GM13976 (cell line): ENCODE measurements at places on chromosomes 11 and 22.

GRCh38 chr11:70448983-70449567 lies 50.7 kb downstream of the CTTN start:
- no peak for DNase-seq

DNA sequence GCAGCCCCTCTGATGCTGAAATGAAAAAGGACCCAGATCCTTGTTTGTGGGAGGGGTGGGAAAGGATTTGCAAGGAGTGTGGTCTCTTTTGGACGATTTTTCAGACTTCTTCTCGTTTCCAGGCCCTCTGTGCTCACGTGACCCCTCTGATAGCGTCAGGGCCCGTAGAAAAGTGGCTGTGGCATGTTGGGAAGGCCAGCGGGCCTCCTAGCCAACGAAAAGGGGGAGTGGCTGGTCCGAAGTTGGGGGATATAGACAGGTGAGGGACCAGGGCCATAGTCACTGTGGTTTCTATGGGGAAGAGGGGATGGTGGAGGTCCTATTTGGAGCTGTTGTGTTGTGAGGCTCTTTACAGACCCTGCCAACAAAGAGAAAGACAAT lies 6.6 kb downstream of the PARVB start:
- DNase-seq, result no peak

DNA sequence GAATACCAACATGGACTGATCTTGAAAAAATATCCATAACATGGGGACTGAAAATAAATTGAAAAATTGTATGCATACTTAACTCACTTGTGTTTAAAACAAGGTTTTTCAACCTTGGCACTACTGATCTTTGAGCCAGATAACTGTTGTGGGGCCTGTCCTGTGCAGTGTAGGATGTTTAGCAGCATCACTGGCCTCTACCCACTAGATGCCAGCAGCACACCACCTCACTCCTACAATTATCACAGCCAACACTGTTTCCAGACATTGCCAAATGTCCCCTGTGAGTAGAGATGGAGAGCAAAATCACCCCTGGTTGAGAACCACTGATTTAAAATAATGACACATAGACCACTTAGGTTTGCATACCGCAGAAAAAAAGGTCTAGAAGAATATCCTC lies 45.0 kb upstream of the SLC1A2 start:
- DNase-seq, result no peak

DNA sequence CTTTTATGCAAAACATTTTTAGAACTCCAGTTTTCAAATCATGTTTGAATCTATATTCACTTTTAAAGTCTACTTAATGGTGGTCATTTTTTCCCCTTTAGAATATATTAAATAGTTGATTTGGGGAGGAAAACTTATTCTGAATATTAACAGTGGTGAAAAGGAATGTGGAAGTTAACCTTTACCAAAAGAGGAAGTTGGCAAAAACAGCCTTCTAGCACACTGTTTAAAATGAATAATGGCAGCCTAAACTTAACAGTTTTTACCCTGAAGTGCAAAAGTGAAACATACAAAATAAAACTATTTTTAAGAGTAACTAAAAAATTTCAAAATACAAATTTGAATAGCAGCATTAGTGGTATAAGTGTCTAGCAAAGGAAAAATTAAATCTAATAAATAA lies 86.4 kb downstream of the GRK3 start:
- peak; percentile 45 for DNase-seq

DNA sequence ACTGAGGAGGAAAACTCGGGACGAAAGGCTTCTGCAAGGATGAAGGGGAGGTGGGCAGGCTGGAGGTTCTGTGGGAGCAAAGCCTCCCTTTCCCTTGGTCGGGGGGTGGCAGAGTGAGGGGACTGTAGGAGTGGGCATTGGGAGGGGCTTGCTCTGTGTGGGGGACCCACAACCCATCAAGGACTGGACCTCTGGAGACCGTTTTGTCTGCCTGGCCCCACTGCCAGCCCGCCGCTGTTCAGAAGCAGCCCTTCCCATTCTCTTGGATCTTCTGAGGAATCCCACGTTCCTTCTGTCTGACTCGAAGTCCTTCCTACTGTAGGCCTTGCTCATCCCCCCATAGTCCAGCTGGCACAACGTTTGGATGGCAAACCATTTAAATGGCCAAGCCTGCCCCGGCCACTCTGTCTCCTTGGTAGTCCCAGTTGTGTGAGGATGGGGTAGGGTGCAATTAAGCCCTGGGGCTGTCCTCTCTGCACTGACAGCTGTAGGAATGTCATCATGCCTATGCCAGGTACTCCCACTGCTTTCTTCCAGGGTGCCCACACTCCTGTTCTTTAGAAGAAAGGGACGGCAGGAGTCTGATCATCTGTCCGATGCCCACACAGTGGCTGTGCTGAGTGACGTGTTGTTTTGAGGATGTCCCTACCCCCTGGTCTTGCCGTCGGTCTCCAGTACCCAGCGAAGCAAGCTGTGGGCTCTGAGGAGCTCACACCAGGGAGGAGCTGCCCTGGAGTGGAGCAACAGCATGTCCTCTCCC lies 17.0 kb upstream of the NECTIN1 start:
- no peak for DNase-seq

DNA sequence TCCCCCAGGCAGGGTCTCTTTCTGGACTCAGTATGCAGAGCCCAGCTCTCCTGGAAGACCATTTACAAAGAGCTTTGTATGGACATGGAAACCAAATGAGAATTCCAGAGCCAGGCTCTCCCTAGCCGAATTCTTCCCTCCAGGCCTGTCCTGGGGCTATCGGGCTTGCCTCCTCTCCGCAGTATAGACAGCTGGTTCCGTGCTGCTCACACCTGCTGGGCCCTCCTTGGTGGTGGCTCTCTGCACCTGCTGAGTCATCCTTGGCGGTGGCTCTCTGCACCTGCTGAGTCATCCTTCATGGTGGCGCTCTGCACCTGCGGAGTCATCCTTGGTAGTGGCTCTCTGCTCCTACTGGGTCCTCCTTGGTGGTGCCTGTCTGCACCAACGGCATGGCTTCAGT lies 743.5 kb downstream of the BRD1 start:
- no peak for DNase-seq

- peak; percentile 84 for DNase-seq
These were observed 4.6 kb downstream of the TMEM9B start for GRCh38 chr11:8959546-8960166.

DNA sequence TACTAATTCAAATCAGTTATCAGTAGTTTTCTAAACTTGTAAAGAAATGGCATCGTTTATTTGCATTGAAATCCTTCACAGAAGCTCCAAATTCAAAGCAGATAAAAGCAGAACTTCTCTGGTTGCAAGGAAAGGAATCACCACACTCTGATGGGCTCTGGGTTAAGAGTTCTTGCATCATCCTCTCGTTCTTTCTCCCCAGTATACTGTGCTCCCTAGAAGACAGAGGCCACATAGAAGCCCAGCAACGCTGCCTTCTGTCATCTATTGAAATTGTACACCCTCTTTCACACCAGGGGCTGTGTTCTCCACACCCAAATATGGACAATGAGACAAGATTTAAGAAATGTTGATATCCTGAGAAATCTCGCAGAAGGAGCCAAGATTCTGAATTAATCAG lies 29.3 kb downstream of the FAT3 start:
- DNase-seq, result no peak

DNA sequence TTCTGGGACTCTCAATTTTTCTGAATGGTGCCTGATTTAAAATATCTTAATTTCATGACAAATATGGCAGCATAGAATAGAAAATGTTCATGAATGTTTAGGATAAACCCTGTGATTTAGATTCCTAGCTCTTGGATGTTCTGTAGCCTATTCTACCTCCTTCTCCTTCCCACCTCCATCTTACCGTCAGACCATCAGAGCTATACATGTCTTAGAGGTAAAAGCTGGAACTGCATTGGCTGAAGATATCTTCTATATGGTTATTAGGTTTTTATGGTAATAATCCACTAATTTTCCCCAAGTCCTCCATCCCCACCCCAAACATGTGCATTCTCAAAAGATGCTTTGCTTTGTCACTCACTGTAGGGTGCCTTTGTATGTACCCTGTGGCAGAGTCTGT lies 46.9 kb upstream of the CSTF3 start:
- DNase-seq, result no peak

- DNase-seq, result peak; percentile 53
These were observed 70.1 kb upstream of the PICALM start for GRCh38 chr11:86138958-86139357.

- no peak for DNase-seq
These were observed 10.6 kb downstream of the ART1 start for GRCh38 chr11:3655547-3655946.

DNA sequence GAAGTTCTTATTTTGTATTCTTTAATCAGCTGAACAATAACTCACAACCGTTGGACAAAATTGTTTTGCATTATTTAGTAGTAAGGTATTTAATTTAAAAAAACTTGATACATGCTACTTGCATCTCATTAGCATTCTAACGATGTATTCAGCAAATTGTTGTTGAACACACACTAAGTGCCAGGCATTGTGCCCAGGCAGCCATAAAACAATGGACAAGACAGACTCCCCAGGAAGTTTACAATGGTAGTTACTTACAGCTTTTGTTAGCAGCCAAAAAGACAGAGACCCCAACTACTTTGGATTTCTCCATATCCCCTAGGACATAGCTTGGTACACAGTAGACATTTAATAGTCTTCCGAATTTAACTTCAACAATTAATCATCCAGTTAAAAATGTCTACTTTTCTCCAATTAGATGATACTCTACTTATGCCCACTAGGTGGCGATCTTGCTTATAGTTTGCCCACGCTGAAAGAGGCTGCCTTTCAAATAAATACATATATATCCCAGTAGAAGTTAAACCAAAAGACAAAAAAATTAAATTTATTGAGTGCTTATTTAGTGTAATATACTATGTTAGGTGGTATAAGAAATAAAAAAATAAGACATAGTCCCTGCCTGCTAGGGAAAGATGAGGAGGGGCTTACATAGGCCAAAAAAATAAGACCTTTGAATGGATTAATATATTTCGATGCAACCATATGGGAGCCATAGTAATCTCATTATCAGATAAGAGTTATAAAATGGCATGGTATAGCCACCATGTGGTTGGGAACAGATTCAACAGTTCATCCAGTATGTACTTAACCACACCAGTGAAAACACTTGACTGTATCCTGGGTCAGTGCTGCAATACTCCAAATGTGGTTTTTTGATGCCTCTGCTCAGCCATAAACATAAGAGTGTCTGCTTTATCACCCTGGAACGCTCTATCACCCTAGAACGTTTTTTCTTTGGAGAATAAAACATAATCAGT lies 2.0 kb upstream of the FJX1 start:
- DNase-seq, result peak; percentile 57

DNA sequence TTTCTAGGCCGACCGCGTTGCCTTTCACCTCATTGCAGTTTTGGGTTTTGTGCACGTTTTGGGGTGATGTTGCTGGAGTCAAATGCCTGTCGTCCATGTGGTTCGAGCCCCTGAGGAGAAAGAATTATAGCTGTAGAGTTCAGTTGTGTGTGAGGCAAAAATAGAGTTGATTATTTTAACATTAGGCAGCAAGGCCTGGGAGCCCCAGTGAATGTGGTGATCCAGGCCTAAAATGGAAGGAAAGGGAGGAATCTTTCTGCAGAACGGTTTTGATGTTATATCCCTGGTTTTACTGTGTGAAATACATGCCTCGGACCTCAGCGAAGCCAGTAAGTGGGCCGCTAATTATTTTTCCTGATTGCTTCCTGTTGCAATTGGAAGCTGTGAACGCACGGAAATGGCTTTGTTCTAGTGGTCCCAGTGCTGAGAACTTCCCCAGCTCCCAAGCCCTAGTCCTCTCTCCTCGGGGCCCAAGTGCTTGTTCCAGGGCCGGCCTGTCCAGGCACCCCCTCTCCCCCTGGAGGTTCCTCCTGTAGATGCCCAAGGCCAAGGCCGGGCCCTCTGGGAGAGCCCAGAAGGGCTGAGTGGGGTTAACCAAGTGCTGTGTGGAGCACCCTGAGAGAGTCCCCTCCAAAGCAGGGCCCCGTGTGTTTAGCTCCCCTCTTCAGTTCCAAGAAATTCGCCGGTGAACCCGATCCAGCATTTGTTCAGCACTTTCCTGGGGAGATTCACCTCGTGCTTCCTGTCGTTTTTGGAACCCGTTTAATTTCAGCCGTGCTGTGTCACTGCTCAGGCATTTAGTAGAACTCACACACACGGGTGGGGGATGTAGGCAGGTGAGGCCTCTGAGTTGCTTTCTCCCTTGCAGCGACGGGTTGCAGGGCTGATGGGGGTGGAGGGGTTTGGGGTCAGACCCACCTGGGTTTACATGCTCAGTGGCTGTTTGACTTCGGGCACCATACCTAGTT lies 2.1 kb downstream of the LRP5 start:
- no peak for DNase-seq

DNA sequence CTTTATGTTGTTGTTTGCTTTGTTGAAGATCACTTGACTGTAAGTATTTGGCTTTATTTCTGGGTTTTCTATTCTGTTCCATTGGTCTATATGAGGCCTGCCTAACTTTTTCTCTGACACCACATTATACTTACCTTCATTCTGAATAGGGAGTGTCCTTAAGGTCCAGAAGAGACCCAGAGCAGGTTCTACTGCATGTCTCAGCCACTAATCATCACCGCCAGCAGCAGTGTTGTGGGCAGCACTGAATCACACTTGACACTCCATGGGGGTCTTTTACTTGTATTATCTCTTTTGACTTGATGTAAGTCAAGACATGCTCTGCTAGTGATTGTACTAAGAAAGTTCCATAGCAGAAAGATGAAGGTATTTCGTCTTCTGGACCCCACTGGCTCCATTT lies 274.9 kb downstream of the TENM4 start:
- DNase-seq, result no peak
